DMS79 (cell line): ENCODE measurements at places on chromosomes 6 and 20.

- no peak for DNase-seq
Measured at GRCh38 chr6:12047304-12047703, 35.2 kb downstream of the HIVEP1 start.

DNA sequence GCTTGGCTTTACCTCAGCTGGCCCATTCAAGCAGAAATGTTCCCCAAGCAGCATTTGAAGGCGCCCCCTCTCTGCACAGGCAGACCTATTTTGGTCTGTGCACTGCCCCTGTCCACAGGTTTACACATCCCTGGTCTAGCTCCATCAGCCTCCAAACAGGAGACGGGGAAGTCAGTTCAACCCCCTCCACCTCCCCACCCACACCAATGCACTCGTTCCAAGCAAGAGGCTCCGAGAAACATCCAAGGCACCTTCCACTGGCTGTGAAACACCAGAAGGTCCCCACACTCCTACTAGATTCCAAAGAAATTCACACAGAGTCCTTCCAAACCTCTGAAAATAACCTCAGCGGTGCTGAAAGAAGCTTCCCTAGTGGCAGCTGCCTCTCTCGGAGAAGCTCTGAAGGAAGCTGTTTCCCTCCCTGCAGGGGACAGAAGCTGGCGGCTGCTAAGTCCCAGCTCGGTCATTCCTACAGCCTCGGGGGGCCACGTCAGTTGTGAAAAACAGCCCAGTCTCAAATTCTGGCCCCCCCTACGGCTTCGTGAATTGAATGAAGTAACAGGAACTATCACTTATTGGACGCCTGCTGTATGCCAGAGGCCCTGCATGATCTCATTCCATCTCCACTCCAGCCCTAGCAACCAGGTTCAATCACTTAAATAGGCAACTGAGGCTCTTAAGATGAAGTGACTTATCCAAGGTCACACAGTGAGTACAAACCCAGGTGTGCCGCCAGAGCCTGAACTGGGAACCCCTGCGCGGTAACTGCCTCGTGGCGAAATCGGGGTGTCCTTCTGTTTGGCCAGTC, 815 bp downstream of the SPATA2 start:
- DNase-seq: no peak

GRCh38 chr20:2693286-2694007, 867 bp downstream of the EBF4 start:
- no peak for DNase-seq

DNA sequence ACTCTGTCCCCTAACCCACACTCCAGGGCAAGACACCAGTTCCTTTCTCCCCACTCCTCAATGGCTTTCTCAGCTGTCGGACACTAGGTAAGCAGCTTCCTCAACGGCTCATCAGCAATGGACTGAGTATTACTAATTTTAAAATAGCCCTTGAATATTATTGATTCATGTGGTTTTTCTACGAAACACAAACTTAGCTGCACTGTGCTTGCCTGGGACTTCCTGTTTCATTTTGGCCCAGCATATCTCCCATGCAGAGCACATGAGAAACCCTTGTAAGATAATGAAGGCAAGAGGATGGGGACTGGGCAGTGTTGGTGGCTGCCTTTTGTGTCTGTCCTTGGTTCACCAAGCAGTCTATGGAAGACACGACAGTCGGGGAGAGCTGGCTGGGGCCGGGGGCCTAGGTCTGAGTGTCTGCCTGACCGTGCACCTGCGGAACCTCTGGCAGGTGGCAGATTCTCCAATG, 48.9 kb downstream of the RNASET2 start:
- DNase-seq: no peak

GRCh38 chr6:145147981-145148749, 587.2 kb downstream of the EPM2A start:
- DNase-seq: no peak

GRCh38 chr20:10573951-10574339, 99.9 kb downstream of the JAG1 start:
- DNase-seq: no peak

DNA sequence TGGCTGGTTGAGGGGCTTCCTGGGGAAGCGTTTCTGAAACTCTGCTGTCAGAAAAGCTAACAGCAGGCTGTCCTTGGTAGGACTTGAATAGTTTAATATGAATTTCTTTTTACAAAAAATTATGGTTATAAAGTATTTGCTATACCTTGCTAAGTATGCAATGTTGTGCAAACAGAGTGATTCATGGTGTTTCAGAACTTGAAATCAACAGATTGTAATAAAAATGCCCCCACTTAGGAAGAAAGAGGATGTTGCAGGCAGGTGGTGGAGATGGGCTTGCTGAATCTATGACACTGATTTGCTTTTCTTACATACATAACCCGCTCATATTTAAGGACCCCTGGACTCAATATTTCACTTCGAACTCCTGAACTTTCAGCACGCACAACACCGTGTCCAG, 211.6 kb downstream of the THBS2 start:
- DNase-seq: no peak
